ENCODE measurements at places on chromosomes 11 and 22. TPM values are rescaled to one million over a fixed set of nuclear protein-coding genes. Genes with fewer than 3 reads are reported as not detected.

Gene ACTN3
- polyA plus RNA-seq: 0.38 TPM

Gene RFPL3
- 0.38 TPM for polyA plus RNA-seq

Gene GGTLC3
- polyA plus RNA-seq: 0.24 TPM

Gene ARRB1
- 45.8 TPM for polyA plus RNA-seq

Gene APOL3
- polyA plus RNA-seq: 3.0 TPM

Gene SEC14L2
- 22.3 TPM for polyA plus RNA-seq

Gene SMTNL1
- polyA plus RNA-seq: 1.6 TPM

Gene KCNA4
- polyA plus RNA-seq: 4.7 TPM

Measured in spinal cord (tissue), 10 donors.